Left lobe of liver (tissue), 2 donors: ENCODE measurements at places on chromosomes 11 and 22.

DNA sequence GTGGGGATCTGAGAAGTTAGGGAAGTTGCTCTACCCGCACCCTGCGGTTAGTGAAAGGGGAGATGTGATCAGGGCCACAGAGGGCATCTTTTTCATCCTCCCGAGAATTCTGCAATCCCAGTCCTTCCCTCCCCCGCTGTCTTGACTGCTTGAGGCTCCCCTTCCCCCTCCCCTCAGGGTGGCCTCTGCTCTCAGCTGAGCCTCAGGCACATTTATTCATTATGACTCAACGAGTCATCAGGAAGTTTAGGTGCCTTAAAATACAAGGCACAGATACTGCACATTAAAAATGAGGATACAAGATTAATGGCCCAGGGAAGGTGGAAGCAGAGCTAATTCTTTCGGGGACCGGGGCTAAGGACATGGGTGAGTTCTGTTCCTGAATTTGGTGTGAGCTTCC is 104.0 kb downstream of the CACNA1I start:
- DNase-seq = no peak

GRCh38 chr11:119347940-119348605 is 1.6 kb upstream of the MFRP start:
- DNase-seq = no peak

DNA sequence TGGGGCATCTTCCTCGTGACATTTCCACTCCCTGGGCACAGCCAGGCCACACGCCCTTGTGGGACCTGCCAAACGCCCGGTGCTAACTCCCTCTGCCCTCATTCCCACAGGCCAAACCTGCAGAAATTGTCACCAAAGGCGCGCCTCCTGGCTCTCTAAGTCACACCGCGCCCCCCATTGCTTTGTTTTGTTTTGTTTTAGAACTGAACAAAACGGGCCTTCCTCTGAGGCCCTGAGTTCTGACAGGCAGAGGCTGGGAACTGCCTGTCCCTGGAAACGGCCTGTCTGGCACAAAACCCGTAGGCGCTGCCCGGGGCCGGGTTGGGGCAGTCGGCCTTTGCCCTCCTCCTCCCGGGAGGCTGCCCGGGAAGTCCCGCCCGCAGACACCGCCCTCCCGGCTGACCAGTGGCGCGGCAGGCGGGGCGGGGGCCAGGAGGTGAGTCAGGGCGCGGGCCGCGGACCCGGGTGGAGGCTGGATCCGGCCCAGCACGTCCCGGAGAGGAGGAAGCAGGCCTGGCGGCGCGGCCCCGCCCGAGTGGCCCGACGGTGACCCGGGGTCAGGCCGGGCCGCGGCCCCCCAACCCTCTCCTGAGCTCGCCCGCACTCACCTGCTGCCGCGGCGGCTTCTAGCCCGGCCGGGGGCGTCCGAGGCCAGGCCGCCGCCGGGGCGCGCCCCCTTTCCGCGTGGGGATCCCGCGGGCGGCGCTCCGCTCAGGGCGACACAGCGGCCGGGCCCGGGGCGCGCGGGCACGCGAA is 465 bp downstream of the SUN2 start:
- peak; percentile 99 for DNase-seq

- no peak for DNase-seq
Observed at GRCh38 chr11:75735181-75735845, 17.7 kb downstream of the MOGAT2 start.

DNA sequence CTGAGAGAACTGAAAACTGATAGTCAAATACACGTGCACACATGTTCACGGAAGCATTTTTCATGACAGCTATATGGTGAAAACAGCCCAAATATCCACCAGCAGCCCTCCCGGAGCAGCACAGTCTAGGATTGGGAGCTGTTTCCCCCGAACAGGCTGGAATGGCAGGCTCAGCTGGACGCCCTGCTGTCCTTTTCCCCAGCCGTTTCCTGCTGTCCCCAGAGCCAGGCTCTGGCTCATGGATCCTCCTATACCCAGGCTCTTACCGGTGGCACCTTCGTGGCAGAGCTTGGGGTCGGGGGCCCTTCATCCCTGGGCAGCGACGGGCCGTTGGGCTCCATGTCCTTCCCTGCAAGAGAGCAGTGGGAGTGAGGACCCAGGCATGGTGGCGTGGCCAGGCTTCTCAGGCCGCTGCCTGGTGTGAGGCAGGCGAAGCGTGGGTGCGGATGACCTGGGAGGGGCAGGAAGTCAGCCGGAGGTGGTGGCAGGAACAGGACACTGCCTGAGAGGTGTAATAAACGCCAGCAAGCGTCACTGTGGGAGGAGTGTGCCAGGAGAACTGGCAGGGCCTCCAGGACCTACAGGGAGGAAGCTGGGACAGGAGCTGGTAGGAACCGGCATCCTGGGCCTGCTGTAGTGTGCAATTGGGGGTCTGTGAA is 38.8 kb downstream of the OSBPL5 start:
- no peak for DNase-seq

GRCh38 chr11:46210133-46210636 is 67.3 kb upstream of the CREB3L1 start:
- no peak for DNase-seq

DNA sequence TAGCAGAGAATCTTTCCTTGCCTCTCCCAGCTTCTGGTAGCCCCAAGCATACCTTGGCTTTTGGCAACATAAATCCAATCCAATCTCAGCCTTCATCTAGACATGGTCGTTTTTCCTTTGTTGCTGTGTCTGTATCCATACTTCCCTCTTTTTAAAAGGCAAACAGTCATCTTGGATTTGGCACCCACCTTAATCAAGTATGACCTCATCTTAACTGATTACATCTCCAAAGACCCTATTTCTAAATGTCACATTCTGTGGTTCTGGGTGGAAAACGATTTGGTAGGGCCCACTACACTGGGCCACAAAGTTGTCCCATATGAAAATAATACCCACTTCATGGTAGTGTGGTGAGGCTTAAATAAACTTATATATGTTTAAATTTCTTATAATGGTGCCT is 852 bp downstream of the BUD13 start:
- no peak for DNase-seq

DNA sequence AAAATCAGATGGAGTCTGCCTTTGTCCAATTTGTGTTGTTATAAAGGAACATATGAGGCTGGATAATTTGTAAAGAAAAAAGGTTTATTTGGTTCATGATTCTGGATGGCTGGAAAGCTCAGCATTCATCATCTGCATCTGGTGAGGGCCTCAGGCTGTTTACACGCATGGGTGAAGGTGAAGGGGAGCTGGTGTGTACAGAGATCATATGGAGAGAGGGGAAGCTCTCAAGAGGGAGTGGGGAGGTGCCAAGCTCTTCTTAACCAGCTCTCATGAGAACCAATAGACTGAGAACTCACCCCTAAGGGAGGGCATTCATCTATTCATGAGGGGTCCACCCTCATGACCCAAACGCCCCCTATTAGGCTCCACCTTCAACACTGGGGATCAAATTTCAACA is 40.0 kb downstream of the NEU3 start:
- no peak for DNase-seq

DNA sequence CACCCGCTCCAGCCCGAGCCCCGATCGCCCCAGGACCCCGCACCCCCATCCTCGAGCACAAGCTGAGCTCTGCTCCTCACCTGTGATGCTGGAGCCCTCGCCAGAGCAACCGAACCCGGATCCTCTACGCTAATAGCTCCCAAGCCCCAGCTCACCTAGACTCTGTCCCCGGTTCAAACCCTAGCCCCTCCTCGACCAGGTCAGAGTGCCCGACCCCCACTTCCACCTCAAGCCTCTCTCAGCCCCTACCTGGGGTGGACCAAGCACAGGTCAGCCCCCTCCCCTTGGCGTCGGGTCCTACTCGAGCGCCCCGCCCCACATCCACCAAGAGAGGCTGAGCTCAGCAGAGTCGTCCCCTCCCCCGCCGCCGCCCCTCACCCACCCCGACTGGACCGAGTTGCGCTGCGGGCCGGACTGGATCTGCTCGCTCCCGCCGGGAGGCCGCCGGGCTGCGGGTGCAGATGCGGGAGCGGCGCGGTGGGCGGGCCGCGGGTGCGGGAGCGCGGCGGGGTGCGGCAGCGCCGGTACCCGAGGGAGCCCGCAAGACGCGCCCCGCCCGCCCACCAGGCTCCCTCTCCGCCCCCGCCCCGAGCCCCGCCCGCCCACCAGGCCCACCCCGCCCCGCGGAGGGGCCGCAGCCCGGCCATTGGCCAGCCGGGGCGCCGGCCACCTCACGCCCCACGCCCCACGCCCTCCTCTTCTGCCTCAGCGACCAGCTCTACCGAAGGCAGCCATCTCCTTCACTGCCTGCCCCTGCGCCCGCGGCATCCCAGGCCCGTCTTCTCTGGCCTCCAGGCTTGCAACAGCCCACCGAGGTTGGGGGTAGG is 577 bp upstream of the DKK3 start:
- DNase-seq = no peak

GRCh38 chr11:69666752-69667536 is 8.2 kb downstream of the LTO1 start:
- DNase-seq = no peak
